ENCODE measurements at places on chromosomes 12 and 14.

GRCh38 chr12:127411166-127411915 lies 855.6 kb upstream of the TMEM132C start:
- no peak for DNase-seq

DNA sequence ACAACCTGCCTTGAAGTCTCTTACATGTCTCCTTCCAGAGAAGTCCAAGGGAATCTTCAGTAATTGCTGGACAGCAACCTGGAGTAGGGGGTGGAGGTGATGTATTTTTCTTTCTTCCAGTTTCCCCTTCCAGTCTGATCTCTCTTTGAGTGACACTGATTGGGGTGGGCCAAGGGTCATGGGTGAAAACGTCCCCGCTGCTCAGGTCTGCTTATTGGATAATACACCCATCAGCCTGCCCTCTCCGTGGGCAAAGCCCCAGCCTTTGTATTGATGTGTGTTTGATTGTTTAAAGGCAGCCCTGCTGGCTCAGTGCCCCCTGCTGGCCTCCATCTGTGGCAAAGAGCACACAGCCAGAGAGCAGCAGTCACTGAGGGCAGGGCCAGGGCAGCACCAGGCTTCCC lies 35.7 kb upstream of the ATP2A2 start:
- peak; percentile 88 for DNase-seq

DNA sequence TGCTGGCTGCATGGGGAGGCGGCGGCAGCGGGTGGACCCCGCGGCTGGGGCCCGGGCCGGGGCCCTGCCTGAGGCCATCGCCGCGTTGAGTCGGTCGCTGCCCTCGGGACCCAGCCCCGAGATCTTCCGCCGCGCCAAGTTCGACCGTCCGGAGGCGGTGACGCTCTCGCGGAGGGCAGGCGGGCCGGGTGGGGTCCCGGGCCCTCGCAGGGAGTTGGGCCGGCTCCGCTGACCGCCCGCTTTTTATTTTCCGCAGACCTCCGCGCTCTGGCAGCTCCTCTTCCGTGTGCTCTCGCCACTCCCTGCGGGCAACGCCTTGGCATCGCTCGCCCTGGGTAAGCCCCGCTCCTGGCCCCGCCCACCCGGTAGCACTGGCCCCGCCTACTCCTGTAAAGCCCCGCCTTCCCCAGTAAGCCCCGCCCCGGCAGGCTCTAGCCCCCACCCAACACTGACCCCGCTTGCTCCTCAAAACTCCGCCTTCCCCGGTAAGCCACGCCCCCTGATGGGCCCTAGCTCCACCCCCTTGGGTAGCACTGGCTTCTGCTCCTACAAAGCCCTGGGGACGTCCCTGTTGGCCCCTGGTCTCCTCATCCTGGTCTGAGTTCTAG lies 424 bp downstream of the TEDC1 start:
- DNase-seq: peak; percentile 97

- no peak for DNase-seq
Observed at GRCh38 chr12:62512901-62513300, 46.3 kb downstream of the MON2 start.

- DNase-seq: no peak
Observed at GRCh38 chr14:103190741-103191140, 67.5 kb downstream of the TNFAIP2 start.

DNA sequence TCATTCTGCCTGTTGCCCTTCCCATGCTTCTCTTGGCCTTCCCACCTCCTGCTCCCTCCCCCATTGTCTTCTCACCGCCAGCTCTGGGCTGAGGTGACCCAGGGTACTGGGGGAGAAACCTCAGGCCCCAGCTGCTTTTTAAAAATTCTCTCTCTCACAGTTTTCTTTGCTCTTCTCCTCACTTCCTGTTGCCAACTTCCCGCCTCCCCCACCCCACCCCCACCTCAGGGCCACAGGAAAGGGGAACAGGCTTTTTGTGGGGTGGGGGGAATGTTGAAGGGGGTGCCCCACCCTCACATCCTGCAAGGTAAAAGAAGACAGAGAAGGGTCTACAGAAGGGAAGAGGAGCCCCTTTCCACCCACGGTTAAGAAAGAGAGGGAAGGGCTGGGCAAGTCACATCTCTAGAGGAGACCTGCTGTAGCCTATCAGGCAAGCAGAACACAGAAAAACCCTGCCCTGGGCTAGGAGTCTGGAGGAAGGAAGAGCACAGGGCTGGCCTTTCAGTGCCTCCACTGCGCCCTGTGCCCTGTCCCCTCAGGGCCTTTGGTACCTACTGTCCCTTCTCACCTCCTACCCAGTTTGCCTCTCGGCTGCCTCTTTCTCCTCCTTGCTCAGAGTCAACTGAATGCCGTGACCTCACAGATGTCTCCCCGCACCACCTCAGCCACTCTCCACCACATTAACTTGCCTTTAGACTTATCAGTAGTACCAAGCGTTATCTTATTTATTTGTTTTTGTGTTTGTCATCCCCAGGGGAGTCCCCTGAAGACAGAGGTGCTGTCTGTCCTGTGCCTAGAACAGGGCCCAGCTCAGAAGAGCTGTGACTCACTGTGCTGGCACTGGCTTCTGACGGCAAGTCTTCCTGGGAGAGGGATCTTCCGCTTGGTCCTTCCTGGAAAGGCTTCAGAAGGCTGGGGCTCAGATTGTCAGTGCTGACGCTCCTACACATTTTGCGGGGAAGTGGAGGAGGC lies 1.7 kb downstream of the ARHGAP9 start:
- DNase-seq: peak; percentile 75

DNA sequence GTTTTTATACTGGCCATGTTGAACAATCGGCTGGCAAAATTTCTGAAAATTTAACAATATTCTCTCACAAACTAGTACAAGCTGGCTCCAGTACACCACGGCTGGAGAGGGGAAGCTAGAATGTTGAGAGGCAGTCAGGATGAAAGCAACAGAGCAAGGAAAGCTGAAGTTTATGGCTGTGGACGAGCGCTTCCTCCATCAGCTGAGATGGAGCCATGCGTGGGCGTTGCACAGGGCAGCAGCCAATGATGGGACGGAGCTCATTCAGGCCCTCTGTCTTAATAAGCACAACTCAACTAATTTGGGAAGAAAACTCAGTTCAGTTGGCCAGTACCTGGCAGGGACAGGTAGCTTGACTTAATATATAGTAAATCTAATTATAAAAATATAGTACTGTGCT lies 14.1 kb upstream of the DCP1B start:
- no peak for DNase-seq

DNA sequence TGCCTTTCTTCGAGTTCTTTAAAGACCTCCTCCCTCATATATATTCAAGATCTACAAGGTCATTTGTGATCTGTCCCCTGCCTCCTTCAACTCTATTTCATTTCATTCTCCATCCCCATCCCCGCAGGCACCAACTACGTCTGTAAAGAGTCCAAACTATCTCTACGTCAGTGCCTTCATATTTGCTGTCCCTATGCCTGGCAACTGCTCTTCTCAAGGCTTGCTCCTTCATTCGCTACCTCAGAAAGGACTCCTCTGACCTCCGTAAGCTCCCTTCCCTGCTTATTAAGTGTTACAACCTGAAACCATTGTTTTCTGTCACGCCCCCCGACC lies 650 bp downstream of the LLPH start:
- DNase-seq: peak; percentile 67

- no peak for DNase-seq
Observed at GRCh38 chr12:22101749-22102243, 55.8 kb downstream of the CMAS start.

- peak; percentile 42 for DNase-seq
Observed at GRCh38 chr12:1864867-1865266, 44.5 kb downstream of the LRTM2 start.

DNA sequence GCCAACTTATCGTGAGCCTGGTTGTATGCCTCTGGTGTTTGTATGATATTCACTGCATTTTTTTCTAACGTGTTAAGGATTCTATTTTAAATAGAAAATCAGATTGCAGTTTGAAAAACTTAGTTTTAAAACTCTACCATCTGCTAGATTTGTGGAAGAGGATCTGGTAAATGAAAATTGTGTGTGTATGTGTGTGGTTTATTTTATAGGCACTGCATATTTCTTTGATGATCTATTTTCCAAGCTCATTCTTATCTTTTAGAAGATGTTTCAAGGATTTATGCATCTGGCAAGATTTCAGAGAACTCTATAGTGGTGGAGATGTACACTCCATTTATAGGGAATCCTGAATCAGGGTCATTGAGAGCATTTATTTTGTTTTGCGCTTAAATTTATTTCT lies 69.8 kb downstream of the HMGA2 start:
- no peak for DNase-seq

- DNase-seq: no peak
Observed at GRCh38 chr12:66032739-66033138, 97.8 kb downstream of the LLPH start.

DNA sequence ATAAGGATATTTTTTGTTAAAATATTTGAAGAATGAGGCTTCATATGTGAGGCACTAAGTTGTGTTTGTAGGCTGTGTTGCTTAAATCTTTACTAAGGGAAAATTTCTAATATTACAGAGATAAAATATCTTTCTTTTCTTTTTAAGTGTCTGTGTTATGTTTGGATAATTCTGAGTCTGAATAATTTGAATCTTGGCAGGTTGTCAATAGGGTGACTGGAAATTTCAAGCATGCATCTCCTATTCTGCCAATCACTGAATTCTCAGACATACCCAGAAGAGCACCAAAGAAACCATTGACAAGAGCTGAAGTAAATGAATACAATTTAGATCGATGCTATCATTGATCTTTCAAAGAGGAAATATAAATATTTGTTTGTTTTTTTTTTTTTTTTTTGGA lies 29.4 kb downstream of the TMPO start:
- no peak for DNase-seq

DNA sequence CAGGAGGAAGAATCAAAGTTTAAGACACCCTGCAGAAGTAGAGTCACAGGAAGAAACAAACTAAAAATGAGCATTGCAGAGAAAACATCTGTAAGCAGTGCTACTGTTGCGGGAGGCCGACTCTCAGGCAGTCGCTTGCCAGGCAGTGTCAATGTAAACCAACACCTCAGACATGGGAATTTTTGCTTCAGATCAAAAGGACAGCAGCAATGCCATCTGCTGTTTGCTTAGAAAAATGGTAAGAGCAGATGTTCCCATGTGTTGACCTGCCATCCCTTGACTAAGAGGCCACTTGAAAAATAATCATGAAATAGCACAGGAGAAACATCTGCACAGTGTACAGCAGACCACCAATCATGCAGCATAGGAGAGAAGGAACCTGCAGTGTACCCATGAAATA lies 196.6 kb downstream of the SLC25A21 start:
- no peak for DNase-seq

DNA sequence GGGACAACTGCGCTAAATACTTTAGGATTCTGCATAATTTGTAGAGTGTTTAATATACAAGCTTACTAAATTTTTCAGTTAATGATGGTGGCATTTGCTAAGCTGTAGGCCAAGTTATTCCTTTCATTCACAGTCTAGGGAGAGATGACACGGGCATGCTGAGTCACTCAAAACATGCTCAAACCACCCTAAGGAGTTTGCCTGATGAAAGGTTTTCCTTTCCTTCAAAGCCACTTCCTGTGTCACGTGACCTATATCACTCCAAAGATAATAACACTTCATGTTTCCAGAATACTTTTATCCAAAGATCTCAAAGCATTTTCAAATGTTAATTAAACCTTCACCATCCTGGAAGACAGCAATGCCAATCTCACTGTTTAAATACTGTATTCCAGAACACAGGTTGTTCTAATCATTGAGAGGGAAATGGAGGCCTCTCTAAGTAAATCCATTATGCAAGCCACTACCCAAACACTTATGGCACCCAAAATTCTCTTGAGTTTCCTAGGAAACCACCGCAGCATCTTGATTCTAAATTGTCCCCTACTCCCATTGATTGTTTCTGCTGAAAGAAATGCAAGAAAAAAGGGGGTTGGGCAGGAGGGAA lies 207.0 kb upstream of the CDKN3 start:
- DNase-seq: no peak

DNA sequence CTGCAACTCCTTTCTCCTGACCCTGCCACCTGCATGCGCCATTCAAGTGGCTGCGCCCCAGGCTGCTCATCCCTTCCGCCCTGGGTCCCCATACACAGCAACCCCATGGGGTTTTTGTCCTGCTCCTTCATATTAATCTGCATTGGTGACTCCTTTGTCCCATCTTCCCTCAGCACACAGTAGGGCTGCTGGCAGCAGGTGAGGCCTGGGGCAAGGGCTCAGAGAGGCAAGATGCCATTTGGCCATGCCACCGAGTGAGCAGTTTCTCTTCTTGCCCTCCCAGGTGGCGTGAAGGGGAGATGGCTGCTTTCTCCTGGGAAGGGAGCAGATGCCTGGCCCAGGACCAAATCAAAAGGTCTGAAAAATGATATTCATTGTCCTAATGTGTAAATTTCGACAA lies 9.1 kb downstream of the RTL1 start:
- no peak for DNase-seq

Measured in endodermal cell (in vitro differentiated cells).